ENCODE measurements at places on chromosomes 3 and 15. TPM values are rescaled to one million over a fixed set of nuclear protein-coding genes. Genes with fewer than 3 reads are reported as not detected.

Gene HHLA2
- not detected for total RNA-seq

Gene SLC7A14
- 6.9 TPM for total RNA-seq

Gene CILP
- 0.41 TPM for total RNA-seq

- DNase-seq = no peak
Observed at GRCh38 chr15:52678468-52679231, 538 bp downstream of the ATOSA start.

GRCh38 chr15:60392986-60393790, 4.6 kb downstream of the ANXA2 start:
- no peak for DNase-seq

Gene AMOTL2
- total RNA-seq = 62.0 TPM

Gene NR1I2
- 0.82 TPM for total RNA-seq

Gene HGD
- under 0.01 TPM for total RNA-seq

Data from frontal cortex (tissue), 4 donors.